ENCODE measurements at places on chromosomes 12 and 14. TPM values are rescaled to one million over a fixed set of nuclear protein-coding genes. Genes with fewer than 3 reads are reported as not detected.

- no peaks in the 10 kb centered on the region for H3K36me3 ChIP-seq
- no peak overlapping the region for H3K4me3 ChIP-seq
- DNase-seq: no peak
- H3K27ac ChIP-seq: no peak overlapping the region
- no peaks in the 10 kb centered on the region for H3K4me1 ChIP-seq
- no peaks in the 10 kb centered on the region for H3K27me3 ChIP-seq
These were observed 259.6 kb downstream of the AKAP6 start for GRCh38 chr14:32588448-32589320.

Gene LIN7A
- not detected for total RNA-seq

DNA sequence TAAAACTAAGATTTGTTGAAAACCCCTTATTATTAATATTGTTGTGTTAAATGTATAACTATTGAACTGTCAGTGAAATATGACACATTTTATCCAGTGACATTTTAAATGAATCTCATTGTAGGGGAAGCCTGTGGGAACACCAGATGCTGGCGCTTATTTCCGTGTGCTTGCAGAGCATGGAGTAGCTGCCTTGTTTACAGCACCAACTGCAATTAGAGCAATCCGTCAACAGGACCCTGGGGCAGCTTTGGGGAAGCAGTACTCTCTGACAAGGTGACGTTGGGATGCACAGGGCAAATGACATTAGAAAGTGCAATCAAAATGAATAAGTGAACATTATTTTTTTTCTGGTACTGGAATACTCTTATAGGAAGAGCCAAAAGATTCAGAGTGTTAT is 96.8 kb downstream of the ACSS3 start:
- no peaks in the 10 kb centered on the region for H3K4me1 ChIP-seq
- no peak overlapping the region for H3K4me3 ChIP-seq
- no peaks in the 10 kb centered on the region for H3K36me3 ChIP-seq
- DNase-seq: no peak

Gene ADCY4
- 1.0 TPM for total RNA-seq

Gene KRT82
- total RNA-seq: not detected

Gene SDR9C7
- total RNA-seq: not detected

Gene ETV6
- total RNA-seq: 21.6 TPM

Gene TSHR
- total RNA-seq: not detected

DNA sequence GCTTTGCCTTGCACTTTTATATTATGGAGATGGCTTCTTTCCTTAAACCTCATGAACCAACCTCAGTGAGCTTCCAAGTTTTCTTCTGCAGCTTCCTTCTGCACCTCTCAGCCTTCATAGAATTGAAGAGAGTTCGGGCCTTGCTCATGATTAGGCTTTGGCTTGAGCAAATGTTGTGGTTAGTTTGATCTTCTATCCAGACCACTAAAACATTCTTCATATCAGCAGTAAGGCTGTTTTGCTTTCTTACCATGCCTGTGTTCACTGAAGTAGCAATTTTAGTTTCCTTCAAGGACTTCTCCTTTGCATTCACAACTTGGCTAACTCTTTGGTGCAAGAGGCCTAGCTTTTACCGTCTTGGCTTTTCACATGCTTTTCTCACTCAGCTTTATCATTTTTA is 125.4 kb downstream of the SNAPC1 start:
- DNase-seq: no peak
- peaks cover 5% of the 10 kb centered on the region for H3K36me3 ChIP-seq
- H3K4me1 ChIP-seq: peaks cover 16% of the 10 kb centered on the region
- peaks cover 9% of the 10 kb centered on the region for H3K27me3 ChIP-seq
- H3K27ac ChIP-seq: no peak overlapping the region

GRCh38 chr12:119501052-119501451 is 92.5 kb upstream of the TMEM233 start:
- no peaks in the 10 kb centered on the region for H3K36me3 ChIP-seq
- DNase-seq: no peak

GRCh38 chr14:51676549-51676948 is 24.8 kb downstream of the FRMD6 start:
- H3K4me1 ChIP-seq: peaks cover 14% of the 10 kb centered on the region
- no peak overlapping the region for H3K27ac ChIP-seq
- no peaks in the 10 kb centered on the region for H3K36me3 ChIP-seq
- peaks cover 7% of the 10 kb centered on the region for H3K27me3 ChIP-seq
- DNase-seq: no peak

Gene KRT72
- total RNA-seq: not detected

Gene TAS2R10
- total RNA-seq: not detected

Gene EXD2
- 13.0 TPM for total RNA-seq

DNA sequence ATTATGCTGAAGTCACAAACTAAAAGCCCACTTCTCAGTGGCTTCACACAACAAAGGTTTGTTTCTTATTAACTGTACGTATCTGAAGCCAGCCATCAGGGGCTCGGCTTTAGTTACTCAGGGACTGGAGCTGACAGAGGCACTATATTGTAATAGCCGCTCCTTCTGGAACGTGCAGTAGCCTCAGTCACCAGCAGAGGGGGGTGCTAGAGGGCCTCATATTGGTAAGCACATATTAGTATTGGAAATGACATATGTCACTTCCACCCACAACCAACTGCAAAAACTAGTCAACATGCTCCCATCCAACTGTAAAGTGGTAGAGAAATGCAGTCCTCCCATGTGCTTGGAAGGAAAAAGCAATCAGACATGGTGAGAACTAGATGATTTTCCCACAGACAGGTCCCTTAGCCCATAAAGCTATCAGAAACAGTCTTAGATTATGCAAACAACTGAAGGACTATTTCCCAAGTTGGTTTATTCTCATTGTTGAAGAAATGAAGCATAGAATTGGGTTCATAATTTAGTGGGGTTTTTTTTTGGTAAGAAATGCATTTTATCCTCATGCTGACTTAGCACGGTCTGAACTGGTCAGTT is 183.6 kb upstream of the G2E3 start:
- H3K4me3 ChIP-seq: no peak overlapping the region
- H3K4me1 ChIP-seq: no peaks in the 10 kb centered on the region
- peaks cover 26% of the 10 kb centered on the region for H3K27me3 ChIP-seq
- no peak overlapping the region for H3K27ac ChIP-seq
- no peaks in the 10 kb centered on the region for H3K36me3 ChIP-seq

Gene NPFF
- total RNA-seq: not detected

- peak overlapping the region; percentile 11 for H3K27ac ChIP-seq
- no peak for DNase-seq
- H3K4me1 ChIP-seq: peaks cover 51% of the 10 kb centered on the region
- H3K27me3 ChIP-seq: no peaks in the 10 kb centered on the region
These were observed 33.6 kb downstream of the NFKBIA start for GRCh38 chr14:35370969-35371368.
